ENCODE measurements at places on chromosomes 5 and 9.

- no peak for DNase-seq
These were observed 91.6 kb downstream of the OLFM1 start for GRCh38 chr9:135179041-135179440.

GRCh38 chr5:88897748-88898147, 14.8 kb upstream of the MEF2C start:
- no peak for DNase-seq

DNA sequence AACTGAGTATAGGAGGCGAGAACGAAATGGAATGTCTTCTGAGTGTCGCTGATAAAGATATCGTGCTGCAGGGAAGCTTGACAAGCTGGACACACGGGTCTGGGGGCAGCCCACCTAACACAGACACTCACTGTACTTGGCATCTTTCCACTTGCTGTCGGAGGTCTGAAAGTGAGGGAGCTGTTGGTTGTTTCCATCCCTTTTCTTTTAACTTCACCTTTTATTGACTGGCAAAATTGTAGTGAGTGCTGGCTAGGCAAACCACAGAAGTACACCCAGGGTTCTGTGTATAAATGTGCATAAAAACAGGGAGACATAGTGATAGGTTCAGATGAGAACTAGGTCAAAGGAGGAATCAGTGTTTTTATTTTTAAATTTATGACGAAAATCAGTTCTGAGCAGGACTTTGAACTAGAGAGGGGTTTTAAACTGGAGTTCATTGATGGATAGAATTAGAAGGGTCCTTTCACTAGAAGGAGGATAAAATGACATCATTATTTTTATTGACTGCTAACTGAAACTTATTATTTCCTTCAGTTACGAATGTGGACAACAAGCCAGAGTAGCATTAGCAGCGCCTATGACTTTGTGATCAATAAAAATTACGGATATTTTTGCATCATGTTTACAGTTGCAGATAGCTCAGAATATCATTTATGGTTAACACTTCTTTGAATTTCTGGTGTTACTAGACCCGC, 817 bp downstream of the GAPVD1 start:
- no peak for DNase-seq

- DNase-seq: no peak
These were observed 3.2 kb downstream of the SURF2 start for GRCh38 chr9:133359399-133360175.

GRCh38 chr5:150155258-150156026, at the start of gene PDGFRB:
Gene PDGFRB (minus strand): TSS chr5:150155845. CDS start chr5:150137047, 18,798 bp downstream.
- DNase-seq: no peak

GRCh38 chr5:94395468-94395867, 222.9 kb downstream of the KIAA0825 start:
- DNase-seq: no peak

- no peak for DNase-seq
These were observed 60.2 kb downstream of the SPEF2 start for GRCh38 chr5:35677878-35678277.

All from NCI-H526 treated with DMSO at 0.1 percent for 48 hours (cell line).